ENCODE measurements at places on chromosomes 3 and 15.

DNA sequence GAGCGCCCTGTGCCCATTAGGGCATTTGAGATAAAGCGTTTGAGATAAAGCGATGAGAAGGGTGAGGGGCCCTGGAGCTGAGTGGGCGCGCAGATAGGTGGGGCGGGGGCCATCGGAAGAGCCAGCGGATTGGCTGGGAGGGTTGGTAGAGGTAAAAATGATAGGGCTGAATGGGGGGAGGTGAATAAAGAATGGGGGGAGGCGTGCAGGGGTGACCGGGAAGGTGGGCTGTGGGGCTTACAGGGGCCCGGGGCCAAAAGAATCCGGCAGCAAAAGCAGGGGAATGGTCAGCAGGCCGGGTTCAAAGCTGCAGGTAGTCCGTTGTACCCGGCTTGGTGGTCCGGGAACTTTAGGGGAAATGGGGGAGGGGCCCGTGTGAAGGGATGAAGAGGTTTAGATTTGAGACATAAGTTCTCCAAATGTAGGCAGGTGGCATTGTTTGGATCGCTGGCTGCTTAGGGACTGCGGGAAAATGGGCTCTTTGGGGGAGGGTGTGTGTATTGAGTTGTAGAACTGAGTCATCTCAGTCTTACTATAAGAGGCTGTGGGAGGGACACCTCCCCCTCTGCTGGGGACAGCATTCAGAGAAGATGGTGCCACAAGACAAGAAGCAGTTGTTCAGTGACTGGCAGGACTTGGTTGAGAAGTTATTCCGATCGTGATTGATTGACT is 610 bp downstream of the ARID3B start:
- peak; percentile 64 for DNase-seq

GRCh38 chr15:70439304-70439877 is 324.0 kb downstream of the UACA start:
- DNase-seq = no peak

- no peak for DNase-seq
Observed at GRCh38 chr3:183378008-183378407, 50.4 kb downstream of the MCF2L2 start.

- DNase-seq = no peak
Observed at GRCh38 chr3:81289676-81290075, 471.8 kb downstream of the GBE1 start.

- no peak for DNase-seq
Observed at GRCh38 chr15:74529921-74530320, 11.1 kb upstream of the ARID3B start.

GRCh38 chr3:14804835-14805780 is 13.7 kb upstream of the FGD5 start:
- no peak for DNase-seq

DNA sequence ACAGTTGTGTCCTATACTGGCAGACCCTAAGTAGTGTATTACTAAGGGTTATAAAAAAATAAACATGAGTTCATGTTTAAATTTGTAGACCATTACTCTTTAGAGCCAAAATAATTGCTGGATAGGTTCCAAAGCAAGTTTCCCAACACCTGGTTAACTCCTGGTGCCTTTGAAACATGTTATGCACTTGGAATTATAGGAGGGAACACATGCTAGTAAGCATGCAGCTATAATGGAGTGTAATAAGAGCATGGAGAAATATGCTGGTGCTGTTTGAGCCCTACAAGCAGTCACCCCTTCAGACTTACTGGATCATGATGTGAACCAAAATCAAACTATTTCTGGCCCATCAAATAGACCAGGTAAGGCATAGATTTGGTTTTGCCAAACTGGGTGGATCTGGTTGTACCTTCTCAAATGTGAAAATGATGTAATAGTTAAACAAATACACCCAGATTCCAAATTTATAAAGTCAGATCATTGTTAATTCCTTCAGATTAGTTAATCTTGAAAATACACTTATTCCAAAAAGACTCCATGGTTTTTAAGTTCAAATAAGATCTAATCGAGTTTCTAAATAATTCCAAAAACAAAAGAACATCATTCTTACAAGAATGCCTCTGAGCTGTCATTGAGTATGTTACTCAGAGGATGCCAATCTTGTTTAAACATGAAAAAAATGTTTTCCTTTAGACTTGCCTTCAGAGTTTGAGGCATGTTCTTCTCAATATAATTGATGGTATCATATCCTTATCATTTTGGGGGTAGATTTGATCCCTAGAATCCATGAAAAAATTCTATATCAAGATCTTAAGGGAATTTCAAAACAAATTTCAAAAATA is 69.3 kb downstream of the LRRC28 start:
- no peak for DNase-seq

GRCh38 chr3:178367817-178368617 is 168.2 kb upstream of the KCNMB2 start:
- no peak for DNase-seq

DNA sequence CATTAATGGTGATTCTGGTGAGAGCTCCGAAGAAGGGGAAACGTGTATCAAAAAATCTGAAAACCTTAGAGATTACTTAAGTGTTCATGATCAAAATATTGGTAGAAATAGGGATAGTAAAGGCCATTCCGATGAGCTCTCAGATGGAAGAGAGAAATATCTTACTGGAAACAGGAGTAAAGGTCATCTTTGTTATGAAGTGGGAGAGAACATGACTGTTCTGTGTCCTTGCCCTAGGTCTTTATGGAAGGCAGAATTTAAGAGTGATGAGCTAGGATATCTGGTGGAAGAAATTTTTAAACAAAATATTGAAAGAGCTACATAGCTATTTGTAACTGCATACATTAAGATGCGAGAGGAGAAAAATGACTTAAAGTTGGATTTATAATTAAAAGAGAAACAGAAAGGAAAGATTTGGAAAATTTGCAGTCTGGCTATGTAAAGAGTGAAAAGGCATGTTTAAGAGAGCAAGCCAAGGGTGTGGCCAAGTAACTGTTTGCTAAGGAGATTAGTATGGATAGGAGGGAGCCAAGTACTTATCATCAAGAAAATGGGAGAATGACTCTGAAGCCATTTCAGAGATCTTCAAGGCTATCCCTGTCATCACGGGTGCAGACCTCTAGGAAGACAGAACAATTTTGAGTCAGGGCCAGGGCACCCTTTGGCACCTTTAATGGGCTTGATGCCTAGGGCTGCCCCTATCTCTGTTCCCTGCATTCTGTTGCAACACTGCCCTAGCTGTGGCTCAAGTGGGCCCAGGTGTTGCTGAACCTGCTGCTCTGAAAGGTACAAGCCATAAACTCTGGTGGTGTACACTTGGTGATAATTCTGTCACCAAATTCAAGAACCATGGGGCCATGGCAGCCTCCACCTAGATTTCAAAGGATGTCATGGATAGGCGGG is 27.3 kb downstream of the SLMAP start:
- no peak for DNase-seq

GRCh38 chr15:99613887-99614647 is 48.3 kb downstream of the MEF2A start:
- no peak for DNase-seq

DNA sequence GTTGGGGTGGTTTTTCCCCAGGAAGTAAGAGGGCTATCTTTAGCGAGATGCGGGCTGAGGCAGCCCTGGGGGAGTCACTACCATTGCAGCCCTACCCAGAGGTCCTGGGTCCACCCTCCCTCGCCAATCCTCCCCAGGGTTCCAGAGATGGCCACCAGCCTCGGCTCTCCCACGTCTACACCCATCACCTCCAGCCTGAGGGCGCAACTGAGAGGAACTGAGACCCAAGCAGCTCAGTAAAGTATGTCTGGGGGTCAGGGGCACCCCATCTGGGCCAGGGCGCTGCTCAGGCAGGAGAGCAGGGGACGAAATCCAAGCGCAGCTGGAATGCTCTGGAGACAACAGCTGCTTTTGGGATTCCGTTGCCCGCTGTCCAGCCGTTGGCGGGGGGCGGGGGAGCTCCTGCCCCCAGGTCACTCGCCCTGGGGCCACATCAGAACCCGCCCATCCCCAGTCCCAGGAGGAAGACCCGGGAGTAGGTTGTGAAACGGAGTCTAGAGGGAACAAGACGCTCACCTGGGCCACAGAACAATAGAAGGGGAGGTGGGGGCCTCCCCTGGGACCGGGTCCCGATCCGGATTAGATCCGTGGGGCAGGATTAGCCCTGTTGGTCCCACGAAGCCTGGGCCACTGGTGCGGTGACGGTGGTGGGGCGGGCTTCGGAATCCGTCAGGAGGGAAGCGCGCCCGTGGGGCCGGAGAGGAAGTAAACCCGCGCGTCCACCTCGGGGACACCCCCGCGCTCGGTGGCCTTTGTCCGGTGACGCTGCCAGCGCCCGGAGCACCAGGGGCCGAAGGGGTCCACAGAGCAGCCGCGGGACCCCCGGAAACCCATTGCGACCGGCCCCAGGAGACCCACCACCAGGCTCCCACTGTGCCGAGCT is 1.4 kb upstream of the NDUFAF3 start:
- peak; percentile 42 for DNase-seq

GRCh38 chr15:93943586-93943985 is 287.8 kb upstream of the MCTP2 start:
- no peak for DNase-seq

- no peak for DNase-seq
Observed at GRCh38 chr15:33084661-33085060, 109.9 kb downstream of the FMN1 start.

DNA sequence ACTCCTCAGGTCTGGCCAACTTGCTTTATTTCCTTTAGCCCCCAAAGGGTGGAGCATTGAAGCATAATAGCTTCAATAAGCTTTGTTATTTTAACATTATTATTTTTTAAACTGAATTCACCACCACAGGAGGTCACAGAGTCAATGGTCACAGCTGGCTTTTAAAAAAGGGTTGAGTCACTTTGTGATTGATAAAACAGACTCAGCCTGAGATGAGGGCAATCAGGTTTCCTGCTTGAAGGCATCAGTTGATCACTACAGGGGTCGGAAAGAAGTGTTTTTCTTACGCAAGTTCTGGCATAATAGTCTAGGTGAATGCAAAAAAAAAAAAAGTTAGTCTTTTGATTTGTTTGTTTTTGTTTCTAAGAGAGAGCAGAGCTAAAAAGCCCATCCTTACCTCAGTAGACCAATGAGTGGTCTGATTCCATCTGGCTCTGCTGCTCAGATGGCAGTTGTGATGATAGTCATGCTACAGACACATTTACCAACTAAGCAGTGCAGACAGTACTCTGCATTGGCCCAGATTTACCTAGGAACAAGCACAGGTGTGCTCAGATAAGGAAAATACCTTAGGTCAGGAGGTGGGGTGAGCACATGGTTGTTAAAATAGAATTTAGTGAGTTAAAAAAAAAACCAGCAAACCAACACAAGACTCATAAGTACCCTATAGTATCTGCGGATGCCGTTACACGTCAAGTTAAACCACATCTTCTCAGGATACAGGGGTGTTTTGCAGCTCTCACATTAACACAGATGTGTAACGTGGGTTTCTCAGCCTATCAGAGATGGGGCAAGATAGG is 22.6 kb downstream of the ZNF80 start:
- no peak for DNase-seq

GRCh38 chr3:179933080-179933479 is 103.7 kb downstream of the PEX5L start:
- no peak for DNase-seq

- DNase-seq = no peak
Observed at GRCh38 chr3:47250309-47251060, 32.1 kb downstream of the KIF9 start.

- DNase-seq = no peak
Observed at GRCh38 chr3:34869696-34870095, 769.6 kb upstream of the ARPP21 start.

- no peak for DNase-seq
Observed at GRCh38 chr3:17219593-17219992, 334.8 kb downstream of the PLCL2 start.

GRCh38 chr3:167978486-167978885 is 117.2 kb downstream of the GOLIM4 start:
- DNase-seq = no peak

DNA sequence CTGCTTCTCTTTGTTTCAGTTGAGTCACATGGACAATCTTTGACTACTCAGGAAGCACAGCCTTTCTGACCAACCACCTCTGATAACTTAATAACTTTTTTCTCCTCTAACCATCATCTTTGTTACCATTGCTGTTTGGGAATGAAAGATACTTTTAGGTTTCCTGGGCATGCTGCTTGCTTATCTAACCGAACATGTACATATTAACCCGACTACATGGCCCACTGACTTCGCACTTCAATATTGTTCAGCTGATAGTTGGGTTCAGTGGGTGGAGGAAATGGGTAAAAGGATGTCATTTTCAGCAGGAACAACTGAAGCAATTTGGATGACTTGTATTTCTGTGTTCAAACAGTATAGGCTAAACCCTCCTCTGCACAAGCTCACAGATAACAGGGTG is 214.3 kb downstream of the SQOR start:
- DNase-seq = no peak

GRCh38 chr3:52069855-52070254 is 13.5 kb upstream of the DUSP7 start:
- no peak for DNase-seq

DNA sequence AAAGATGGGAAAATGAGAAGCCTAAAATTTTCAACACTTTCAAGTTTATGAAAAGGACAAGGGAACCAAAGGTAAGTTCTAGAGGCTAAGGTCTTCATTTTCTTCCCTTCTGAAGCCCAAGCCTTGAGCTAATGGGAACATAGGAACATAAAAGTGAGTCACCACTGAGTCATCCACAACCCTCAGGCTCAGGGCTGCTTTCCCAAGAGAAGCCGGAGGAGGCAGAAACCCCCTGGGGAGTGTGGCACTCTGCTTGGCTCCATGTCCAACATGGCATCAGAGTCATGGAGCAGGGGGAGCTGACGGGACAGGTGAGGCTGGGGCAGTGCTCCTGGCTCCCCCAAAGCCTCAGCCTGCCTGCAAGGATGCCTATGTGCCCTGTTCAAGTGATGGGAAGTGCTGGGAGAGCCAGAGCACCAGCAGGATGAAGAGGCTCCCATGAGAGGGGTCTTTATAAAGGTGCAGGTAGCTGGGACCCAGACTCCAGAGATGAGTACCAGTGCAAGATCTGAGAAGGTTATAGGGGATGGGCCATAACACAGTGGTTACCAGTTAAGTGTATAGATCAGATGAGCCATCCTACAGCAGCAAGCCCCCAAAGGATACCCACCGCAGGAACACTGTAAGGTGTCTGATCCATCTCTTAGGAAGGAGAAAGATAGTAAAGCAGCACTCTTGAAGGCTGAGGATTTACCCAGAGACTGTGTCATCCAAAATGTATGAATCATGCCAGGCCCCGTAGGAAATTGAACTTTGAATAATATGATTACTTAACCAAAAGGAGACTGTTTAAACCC is 31.8 kb upstream of the RYR3 start:
- no peak for DNase-seq

GRCh38 chr3:128703561-128703960 is 22.4 kb upstream of the RAB7A start:
- DNase-seq = no peak

- DNase-seq = no peak
Observed at GRCh38 chr3:72032441-72033135, 247.6 kb upstream of the PROK2 start.

GRCh38 chr15:78714890-78715289 is 73.9 kb upstream of the CHRNB4 start:
- DNase-seq = no peak

DNA sequence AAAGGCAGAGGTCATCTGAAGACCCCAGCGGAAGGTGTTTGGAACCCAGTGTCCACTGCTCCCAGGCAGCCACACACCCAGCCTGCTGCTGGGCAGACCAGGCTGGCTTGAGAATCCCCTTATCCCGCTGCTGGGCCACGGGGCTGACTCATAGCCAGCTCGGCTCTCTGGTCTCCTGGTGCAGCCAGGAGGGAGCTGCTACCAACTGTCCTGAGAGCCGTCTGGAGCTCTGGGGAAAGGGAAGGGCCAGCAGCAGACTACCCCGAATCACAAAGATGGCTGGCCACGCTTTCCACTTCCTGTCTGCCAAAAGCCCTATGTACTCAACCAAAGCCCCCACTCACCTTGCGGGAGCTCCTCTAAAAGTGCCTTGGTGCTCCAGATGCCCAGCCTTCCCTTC is 38.3 kb downstream of the WHAMM start:
- DNase-seq = no peak

- DNase-seq = no peak
Observed at GRCh38 chr3:46242120-46242519, at the start of gene CCR3. Gene CCR3, plus strand, starts transcription at chr3:46242460. Its CDS starts 22,699 bp downstream, at chr3:46265159.
